ENCODE measurements at places on chromosomes 5 and 9.

- no peak for DNase-seq
Observed at GRCh38 chr5:131323378-131323777, 59.5 kb downstream of the CDC42SE2 start.

DNA sequence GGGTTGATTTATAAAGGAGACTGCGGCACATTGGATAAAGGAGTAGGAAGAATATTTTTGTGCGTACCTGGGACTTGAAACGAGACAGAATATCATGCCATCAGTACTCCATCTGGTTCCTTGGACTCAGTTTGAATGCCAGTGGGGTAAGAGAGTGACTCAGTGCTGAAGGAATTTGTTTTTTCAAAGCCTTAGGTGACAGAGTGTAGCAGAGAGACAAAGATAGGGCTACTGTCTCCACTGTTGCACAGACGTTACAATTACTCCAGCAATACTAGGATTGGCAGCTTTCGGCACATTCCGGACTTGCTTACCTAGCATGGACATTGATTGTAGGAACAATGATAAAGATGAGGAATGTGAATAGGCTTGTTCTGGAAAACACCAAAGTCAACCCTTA is 250.7 kb downstream of the KCTD16 start:
- no peak for DNase-seq

GRCh38 chr5:148760945-148761638 is 65.3 kb upstream of the ADRB2 start:
- no peak for DNase-seq

DNA sequence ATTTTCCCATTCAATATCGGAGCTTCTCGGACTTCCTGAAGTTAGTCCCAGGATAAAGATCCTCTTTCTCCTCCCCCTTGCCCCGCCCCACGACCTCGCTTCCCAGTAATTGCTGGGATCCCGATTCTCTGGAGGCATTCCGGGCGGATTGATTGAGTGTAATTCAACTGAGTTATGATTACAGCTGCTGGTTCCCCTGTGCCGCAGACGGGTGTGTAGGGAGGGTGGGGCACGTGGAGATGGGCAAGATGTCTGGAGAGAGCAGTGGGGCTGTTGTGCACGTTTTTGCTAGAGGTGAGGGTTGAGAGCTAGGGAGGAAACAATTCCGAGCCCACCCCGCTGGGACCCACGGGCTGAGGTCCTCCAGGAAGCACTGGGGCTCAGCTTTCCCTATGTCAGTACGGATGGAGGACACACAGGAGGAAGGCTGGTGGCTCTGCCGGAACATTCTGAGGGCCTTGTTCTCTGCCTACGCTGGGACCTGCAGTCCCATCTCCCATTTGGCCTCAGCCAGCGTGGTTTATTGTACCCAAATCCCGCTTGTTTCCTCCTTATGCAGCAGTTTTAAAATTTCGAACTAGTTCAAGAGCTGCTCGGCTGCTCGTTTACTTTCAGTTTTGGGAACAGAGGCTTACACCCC is 2.4 kb upstream of the DMRT2 start:
- no peak for DNase-seq

- no peak for DNase-seq
Observed at GRCh38 chr5:136087961-136088871, 44.4 kb upstream of the SMAD5 start.

Data from effector memory CD4-positive, alpha-beta T cell (primary cell).